ENCODE measurements at places on chromosomes 5 and 9.

GRCh38 chr5:128349044-128349858, 188.8 kb downstream of the FBN2 start:
- DNase-seq: no peak

- no peak for DNase-seq
Measured at GRCh38 chr9:107639426-107639825, 149.9 kb upstream of the KLF4 start.

DNA sequence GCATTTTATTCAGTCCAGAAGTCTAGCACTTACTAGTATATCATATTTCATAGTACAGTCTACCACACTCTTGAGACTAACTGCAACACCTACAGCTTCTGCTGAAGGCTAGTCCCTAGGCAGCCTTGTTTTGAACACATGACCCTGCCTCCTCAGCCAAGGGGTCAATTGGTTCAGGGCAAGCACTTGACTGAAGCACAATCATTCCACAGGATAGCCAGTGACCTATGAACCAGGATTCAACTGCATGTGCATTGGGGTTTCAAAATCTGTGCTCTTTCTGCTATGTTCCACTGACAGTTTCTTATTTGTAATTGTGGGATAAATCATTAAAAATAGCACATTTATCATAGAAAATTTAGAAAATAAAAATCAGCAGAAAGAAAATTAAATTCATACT, 186.8 kb downstream of the TMEM161B start:
- DNase-seq: no peak

DNA sequence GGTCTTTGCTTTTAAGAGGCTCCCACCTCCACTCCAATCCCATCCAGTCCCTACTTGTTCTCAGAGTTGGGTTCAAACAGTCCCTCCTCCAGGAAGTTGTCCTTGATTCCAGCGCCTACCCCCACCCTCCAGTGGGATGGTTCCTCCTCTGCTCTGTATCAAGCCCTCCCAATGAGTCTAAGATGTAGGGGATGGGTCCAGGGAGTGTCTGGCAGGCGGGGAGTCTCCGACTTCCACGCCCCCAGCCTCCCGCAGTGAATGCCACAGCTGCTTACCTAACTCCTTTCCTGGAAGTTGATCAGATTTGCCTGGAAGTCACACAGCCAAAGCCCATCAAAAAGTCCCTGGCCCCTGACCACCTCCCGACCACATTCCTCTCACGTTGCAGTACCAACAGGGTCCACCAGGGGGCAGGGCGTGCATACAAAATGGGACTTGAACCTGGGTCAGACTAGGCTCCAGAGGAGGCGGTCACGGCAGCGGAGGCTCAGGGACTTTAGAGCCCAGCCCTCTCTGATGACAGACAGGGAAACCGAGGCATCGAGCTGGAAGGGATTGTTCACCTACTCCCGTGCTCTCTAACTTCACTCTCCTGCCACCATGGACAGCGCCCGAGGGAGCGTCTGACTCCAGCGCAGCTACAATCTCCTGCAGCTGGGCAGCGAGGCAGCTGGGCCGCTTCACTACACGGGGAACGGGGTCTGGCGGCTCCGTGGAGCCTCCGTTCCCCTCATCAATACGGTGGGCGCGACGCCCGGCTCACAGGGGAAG, 25.0 kb upstream of the TDRD7 start:
- peak; percentile 84 for DNase-seq

- DNase-seq: no peak
Measured at GRCh38 chr5:148913493-148913892, 87.1 kb downstream of the ADRB2 start.

- DNase-seq: peak; percentile 39
Measured at GRCh38 chr5:176784218-176785165, 25.9 kb upstream of the UNC5A start.

- no peak for DNase-seq
Measured at GRCh38 chr5:179270581-179271427, 74.5 kb downstream of the ADAMTS2 start.

GRCh38 chr5:142239394-142240159, 85.2 kb downstream of the SPRY4 start:
- DNase-seq: peak; percentile 32

- no peak for DNase-seq
Measured at GRCh38 chr9:128808543-128808942, 9.8 kb upstream of the ENDOG start.

- DNase-seq: no peak
Measured at GRCh38 chr9:127735530-127736185, 564 bp upstream of the TOR2A start.

- peak; percentile 69 for DNase-seq
Measured at GRCh38 chr9:134642385-134643181, 980 bp downstream of the COL5A1 start.

DNA sequence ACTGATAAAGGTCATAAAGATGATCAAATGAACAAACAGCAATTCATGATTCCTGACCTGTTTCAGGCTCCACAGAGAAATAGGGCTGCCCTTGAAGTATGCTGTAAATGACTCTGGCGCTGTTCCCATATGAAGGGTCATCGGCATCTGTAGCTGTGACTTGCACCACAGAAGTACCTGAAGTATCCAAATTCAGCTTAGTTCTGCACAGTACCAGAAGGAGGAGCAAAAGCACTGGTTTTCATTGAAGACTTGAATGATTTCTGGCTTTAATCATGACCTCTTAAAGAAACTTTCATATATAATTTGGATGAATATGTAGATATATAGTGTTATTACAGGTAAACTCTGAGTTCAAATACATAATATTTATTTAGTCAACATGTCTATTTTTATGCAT, 109.1 kb downstream of the CDH10 start:
- DNase-seq: no peak

DNA sequence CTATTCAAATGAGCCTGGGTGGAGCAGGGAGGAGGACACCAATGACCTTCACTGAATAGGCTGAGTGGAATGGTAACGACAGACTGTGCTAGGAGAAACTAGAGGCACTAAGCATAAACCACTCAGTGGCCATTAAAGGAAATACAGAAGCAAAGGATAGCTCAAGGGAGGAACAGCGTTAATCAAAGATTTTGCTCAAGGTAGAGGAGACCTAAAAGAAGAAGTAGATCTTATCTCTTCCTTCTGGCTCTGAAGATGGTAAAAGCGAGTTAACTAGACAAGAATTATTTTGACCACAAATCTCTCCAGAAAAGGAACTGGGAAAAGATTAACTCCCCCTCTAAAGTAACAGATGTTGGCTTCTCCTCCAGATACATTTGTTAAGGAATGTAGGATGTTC, 299.6 kb downstream of the EPB41L4A start:
- no peak for DNase-seq

DNA sequence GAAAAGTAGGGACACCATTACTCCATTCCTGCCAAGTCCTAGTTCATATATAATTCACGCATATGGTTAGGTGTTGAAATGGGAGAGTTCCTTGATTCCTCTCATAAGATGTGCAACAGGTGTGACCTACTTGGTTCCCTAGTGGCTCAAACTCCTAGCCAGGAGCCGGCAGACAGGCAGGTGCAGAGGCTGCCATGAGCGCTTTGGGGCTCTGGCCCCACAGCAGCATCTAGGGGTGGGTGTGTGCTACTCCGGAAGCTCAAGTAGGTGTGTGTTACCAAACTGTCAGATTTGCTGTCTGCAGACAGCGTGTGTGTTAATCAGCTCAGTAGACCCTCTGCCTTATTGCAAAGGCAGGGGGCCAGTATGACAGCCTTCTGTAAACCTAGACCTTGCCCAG, 1652.4 kb upstream of the ACO1 start:
- peak; percentile 11 for DNase-seq

DNA sequence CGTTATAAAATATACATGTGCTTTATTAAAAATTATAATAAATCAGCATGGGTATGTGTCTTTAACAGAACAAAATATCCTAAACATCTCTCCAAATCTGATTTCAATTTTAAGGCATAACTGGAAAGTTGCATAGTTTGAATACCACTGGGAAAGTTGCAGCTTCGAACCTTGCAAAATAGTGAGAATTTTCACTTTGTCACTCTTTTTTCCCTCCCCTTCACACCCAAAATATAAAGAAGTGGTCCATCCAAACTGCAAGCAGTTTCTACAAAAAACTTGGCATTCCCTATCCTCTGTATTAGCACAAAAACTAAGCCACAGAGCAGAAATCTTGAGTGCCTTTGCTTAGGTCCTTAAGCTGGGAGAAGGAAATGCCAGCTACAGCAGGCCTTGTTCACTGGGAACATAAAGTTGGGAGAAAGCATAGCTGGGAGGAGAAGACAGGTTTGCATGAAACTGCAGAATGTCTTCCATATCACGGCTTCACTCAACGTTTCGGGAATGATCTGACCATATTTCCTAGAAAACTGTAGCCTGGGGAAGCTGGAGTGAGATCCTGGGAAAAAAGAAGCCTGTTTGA, 400.3 kb downstream of the EBF1 start:
- DNase-seq: no peak

DNA sequence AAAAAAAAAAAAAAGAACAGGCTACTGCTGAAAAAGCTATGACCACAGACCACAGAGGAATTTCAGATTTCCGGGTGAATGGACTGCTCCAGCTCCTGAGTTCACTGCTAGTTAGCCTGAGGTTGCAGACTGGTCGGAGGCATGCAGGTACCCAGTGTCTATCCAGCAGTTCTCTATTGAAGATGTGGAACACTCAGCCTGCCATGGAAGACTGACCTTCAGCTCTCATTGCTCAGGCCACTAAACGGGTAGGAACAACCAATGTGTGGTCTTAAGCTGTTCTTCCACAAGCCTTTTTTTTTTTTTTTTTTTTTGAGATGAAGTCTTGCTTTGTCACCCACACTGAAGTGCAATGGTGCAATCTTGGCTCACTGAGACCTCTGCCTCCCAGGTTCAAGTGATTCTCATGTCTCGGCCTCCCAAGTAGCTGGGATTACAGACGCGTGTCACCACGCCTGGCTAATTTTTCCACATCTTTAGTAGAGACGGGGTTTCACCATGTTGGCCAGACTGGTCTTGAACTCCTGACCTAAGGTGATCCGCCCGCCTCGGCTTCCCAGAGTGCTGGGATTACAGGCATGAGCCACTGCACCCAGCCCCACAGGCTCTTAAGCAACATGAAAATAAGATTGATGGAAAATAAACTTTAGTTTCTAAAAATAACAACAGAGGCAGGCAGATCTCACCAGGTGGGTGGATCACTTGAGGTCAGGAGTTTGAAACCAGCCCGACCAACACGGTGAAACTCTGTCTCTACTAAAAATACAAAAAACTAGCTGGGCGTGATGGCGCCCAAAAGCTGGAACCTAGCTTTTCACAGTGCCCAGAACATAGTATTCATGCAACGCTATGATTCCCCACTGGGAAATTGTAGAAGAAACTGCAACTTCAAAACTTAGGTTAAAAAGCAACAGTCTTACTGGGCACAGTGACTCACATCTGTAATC, 20.0 kb upstream of the NPM1 start:
- DNase-seq: no peak

GRCh38 chr5:160269017-160269416, 39.7 kb downstream of the FABP6 start:
- DNase-seq: peak; percentile 77

DNA sequence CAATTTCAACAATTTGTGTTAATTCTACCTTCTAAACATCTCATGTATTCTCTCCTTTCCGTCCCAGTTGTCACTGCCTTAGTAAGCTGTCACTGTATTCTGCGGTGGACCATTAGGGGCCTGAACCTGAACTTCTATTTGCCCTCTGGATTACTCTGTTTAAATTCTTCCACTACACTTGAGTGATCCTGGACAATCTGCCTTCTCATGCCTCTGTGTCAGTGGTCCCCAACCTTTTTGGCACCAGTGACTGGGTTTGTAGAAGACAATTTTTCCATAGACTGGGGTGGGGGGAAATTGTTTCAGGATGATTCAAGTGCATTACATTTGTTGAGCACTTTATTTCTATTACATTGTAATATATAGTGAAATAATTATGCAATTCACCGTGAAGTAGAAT, 1157.6 kb upstream of the SEMA6A start:
- DNase-seq: no peak

DNA sequence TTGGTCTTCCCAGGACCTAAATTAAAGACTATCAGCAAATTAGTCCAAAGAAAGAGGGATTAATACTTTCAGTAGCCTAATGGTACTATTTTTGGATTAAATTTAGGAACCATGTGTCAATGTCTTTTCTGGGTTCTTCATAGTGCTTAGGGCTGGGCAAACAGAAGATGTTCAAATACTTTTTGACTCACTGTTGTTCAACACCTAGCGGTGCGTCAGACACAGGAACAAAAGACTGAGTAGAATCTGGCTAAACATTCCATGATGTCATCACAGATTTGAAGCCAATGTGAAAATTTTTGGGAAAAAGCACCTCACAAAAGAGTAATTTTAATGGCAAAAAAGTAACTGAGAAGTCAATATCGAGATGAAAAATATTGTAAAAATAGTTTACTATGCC, 544.4 kb downstream of the EFNA5 start:
- DNase-seq: no peak

DNA sequence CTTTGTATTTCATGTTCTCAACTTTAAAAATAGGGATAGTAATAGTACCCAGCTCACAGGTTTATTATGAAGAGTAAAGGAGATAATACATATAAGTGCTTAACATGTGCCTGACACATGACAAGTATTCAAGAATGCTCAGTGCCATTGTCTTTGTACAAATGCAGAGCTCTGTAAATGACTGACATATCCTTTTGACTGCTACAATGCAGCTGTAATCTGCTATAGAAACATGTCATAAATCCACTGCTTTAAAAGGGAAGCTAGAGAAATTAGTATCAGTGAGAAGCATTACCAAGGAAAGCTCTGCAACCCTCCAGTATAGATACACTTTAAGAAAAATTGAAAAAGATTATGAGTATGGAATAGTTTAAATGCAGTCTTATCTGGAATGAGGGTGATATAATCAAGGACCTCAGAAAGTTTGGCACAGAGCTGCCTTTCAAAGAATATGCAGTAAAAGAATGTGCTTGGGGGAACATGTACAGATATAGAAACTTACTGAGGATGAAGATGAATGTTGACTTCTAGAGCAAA, 17.9 kb downstream of the ERAP1 start:
- DNase-seq: no peak

- no peak for DNase-seq
Measured at GRCh38 chr5:61951295-61951694, 354.7 kb upstream of the KIF2A start.

GRCh38 chr9:121802753-121803152, 151.3 kb downstream of the DAB2IP start:
- no peak for DNase-seq

- no peak for DNase-seq
Measured at GRCh38 chr5:88060194-88060593, 208.5 kb downstream of the TMEM161B start.

DNA sequence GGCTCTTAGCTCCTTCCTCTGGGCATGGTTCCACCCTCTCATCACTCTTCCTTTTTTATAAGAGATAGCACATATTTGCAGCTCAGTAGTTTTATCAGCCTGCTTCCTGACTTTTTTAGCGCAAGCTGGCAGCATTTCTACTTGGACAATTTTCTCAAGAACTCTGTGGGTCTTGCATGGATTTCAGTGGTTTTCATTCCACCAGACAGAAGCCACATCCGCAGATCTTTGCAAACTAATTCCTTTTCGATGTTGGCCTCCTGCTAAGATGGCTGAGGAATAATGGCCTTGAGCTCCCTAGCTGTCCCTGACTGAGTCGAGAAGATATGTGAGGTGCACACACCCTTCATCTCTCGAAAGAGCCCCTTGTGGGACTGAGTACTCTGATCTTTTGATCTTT, 49.5 kb downstream of the GALNT12 start:
- no peak for DNase-seq

GRCh38 chr5:136087961-136088871, 44.4 kb upstream of the SMAD5 start:
- DNase-seq: no peak

- no peak for DNase-seq
Measured at GRCh38 chr5:89346573-89346972, 463.6 kb upstream of the MEF2C start.

GRCh38 chr5:58615972-58616371, 33.1 kb downstream of the RAB3C start:
- DNase-seq: no peak

GRCh38 chr5:170181902-170182301, 50.9 kb upstream of the C5orf58 start:
- DNase-seq: no peak

All from ELF-1 (cell line).